ENCODE measurements at places on chromosomes 7 and 10.

GRCh38 chr7:108093851-108094331 is 36.3 kb downstream of the LAMB4 start:
- no peak for DNase-seq

GRCh38 chr10:89373916-89374711 is 3.7 kb upstream of the IFIT1B start:
- DNase-seq = no peak

DNA sequence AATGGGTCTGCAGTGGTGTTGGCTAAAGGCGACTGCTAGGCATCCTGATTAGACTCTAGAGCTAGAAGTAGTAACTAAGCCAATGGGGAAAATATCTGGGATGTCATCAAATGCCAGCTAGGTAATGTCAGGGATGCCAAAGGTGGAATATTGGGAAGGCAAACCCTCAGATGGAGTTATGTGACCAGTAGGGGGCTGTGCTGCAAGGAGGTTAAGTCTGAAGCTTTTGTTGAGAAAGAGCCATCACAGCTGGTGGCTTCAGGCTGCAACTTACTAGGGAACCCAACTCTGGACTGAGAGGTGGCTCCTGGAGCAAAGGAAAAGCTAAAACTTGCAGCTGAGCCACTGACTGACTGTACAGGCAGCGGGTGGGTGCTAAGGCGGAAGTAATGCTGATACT is 576.9 kb upstream of the GHITM start:
- no peak for DNase-seq

GRCh38 chr10:108352771-108353170 is 1188.3 kb upstream of the SORCS1 start:
- DNase-seq = no peak

DNA sequence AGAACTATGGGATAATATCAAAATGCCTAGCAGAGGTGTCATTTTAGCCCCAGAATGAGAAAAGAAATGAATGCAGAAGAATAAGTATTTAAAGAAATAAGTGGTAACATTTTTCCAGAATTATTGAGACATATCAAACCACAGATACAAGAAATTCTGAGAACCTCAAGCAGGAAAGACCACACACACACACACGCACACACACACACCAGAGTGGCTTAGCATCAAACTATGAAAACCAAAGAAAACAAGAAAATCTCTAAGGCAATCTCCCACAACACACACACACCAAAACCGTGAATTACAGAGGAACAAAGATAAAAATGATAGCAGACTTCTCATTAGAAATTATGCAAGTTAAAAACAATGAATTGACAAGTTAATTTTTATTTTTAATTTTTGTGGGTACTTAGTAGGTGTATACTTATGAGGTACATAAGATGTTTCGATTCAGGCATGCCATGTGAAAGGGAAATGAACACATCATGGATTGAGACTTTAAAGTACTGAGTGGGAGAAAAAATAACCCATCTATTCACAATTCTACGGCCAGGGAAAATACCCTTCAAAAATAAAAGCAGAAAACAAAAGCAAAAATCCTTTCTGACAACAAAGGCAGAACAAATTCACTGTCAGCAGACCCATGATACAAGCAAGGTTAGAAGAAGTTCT is 14.6 kb downstream of the PPIF start:
- DNase-seq = no peak

DNA sequence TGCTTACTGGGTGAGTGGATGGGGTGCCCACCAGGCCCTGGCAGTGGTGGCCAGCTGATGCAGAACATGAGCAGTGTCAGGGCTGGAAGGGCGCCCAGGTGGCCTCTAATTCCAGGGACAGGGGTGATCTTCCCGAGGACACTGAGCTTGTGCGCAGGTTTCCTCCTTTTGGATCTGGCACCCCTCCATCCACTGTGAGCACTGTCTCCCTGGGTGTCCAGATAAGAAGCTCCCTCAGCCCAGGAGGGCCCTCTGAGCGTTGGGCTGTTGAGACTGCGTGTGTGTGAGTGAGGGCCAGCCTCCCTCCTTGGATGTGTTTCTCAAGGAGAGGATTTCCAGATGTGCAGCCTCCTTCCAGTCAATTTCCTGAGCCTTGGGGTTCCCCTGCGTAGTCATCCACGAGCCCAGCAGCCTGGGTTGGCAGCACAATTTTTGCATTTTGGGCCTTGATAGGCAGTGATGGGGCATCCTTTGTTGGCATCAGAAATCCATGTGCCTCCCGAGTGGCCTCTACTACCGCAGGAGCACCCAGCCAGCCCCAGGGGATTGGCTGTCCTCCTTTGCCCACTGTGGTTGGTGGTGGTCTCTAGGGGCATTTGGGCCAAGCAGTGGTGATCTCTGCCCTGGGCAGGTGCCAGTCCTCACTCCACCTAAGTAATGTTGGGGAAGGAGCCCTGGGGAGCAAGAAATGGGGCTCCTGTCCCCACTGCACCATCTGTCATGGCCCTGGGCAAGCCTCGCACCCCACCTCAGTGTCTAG is 20.9 kb upstream of the BTBD16 start:
- DNase-seq = no peak

DNA sequence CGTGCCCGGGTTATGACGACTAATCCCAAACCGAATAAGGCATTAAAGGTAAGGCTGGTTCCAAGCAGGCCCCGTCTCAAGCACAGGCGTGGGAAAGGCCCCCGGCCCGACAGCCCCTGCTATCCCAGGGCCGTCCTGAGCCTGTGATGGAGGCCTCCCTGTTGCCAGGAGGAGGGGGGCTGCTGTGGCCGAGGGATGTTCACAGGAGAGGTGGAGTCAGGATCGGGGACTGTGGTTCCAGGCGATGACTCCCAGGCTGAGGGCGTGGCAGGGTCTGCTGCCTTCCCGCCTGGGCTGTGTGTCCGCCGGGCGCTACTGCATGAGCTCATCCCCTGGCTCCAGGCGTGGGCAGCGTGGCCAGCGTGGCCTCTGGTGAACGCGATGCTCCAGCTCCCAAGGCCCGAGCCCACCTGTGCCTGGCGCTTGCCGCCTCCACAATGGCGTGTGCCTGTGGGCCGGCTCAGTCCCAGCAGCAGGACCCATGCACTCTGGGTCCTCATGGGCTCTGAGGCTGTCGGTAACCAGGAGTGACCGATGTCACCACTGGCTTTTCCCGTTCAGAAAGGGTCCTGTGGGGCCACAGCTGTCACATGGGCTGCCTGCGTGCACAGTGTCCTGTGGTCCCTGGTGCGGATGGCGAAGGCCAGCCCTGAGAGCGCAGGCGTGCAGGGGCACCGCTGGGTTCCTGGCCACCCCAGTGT is 8.8 kb downstream of the MAFK start:
- DNase-seq = no peak

All from stimulated activated CD4-positive, alpha-beta T cell treated with anti-CD3 and anti-CD28 coated beads, Interleukin-1b, Interleukin-23, amount 100 ng/mL, for 1 hour (primary cell).